ENCODE measurements at places on chromosomes 1 and 21.
A peak's percentile ranks its signal among the peaks of the same experiment; 100 is the strongest.

- no peak for DNase-seq
Observed at GRCh38 chr1:51472359-51472758, 46.7 kb downstream of the EPS15 start.

DNA sequence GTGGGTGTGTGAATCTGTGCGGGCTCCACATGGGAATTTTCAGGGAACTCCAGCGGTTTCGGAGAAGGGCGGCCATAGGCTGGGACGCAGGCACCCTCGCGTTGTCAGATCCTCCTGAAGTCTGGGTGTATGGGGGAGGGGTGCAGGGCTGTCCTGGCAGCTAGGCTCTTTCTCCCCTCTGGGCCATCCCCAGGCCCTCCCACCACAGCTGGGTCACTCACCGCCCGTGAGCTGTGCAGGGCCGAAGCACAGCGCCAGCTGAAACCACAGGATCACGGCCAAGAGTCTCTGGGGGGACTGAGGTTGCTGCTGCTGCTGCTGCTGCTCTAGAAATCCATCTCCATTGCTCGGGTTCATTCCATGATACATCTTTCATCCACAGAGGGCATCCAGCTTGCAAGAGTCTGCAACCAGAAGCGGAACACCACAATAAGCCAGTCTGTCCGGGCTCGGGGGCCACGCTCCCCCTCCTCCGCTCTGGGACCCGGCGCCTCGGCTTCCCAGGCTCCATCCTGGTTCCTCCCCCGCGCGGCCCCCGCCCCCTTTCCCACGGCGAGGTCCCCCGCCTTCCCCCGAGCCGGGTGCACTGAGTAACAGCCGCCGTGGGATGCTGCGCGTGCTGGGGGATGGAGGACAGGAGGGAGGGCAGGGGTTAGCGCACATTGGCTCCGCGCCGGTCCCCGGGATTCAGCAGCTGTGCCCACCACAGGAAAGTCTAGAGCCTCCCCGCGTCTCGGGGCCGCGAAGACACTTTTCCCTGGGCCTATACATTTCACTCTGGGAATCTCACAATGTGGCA lies 720 bp downstream of the SUSD4 start:
- DNase-seq = no peak

GRCh38 chr1:4344065-4344732 lies 310.2 kb upstream of the AJAP1 start:
- DNase-seq = no peak

DNA sequence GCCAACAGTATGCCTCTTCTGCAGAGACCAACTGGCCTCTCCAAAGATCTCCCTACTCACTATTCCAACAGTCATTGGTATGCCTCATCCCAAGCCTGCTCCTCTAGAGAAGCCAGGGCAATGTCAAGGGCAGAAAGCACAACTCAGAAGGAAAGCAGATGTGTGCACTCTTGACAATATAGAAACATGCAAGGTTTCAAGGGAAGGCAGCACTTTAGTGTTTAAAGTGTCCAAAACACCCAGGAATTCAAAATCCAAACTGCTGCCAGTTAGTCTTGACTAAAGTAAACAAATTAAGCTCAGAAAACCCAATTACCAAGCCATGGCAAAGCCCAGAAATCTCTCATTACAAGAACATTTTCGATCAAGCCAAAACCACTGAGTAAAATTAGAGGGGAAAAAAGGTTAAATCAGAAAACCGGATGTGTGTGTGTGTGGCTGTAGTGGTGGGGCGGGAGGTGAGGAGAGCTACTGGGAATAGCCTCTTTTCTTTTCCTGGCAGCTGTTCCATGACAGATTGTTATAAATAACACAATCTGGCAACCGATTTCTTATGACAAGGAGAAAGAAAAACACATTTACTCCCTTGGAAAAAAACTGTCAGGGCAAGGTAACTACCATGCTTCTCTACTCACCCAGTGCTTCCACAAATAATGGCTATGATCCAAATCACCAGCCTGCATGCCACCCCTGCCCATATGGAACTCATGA lies 39.2 kb downstream of the EIF2B3 start:
- peak; percentile 69 for DNase-seq

- DNase-seq = no peak
Observed at GRCh38 chr1:20660363-20660762, 806 bp downstream of the DDOST start.

- no peak for DNase-seq
Observed at GRCh38 chr1:167083066-167083665, 7.0 kb downstream of the GPA33 start.

DNA sequence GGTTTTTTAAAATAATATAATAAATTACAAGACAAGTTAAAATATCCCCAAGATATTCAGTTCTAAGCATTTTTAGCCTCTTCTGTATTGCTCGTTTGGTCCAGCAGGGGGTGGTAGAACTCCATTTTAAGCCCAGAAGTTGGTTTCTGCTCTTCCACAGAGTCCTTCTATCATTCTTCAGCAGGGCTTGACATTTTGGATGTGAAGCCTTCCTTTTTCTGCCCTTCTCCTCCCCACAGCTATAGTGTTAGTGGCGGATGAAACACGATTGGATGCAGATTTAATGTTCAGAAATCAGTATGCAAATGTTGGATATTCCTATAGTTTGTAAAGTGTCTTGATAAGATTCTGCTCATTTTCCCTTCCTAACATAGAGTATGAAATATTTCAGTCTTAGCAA lies 1.4 kb downstream of the NCAM2 start:
- no peak for DNase-seq

GRCh38 chr1:201659572-201659971 lies 120.6 kb downstream of the NAV1 start:
- DNase-seq = no peak

GRCh38 chr1:103779932-103780331 lies 30.2 kb downstream of the AMY1C start:
- no peak for DNase-seq

DNA sequence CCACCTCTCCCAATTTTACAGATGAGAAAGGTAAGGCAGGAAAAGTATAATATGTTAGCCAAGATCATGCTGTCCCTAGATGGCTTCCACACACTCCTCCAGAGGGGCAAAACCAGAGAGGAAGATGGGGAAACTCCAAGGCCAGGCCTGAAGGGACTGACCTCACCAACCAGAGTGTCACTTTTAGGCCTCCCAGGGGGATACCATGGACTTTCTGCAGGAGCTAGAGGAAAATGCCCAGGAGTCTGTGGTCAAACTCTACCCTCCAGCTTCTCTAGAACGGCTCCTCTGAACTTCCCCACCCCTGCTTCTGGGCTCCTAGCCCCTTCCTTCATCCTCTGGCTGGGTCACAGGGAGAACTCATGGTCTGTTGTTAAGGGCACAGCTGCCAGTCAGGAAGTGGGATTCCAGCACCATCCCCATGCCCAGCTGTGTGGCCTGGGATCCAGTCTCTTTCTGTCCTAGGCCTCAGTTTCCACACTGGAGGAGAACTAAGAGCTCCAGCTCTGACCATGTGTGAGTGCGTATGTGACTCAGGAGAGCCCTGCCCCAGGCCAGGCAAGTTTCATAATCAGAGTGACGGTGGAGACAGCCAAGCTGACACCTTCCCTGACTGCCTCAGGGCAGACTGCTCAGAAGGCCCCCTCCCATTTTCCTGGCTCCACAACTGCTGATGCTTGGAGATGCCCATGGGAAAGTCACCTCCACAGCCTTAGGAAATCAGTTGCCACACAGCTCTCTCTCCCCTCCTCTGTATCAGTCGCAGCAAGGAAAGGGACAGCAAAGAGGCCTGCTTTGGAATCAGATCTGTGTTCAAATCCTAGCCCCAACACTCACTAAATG lies 1.9 kb downstream of the IGSF8 start:
- DNase-seq = no peak

DNA sequence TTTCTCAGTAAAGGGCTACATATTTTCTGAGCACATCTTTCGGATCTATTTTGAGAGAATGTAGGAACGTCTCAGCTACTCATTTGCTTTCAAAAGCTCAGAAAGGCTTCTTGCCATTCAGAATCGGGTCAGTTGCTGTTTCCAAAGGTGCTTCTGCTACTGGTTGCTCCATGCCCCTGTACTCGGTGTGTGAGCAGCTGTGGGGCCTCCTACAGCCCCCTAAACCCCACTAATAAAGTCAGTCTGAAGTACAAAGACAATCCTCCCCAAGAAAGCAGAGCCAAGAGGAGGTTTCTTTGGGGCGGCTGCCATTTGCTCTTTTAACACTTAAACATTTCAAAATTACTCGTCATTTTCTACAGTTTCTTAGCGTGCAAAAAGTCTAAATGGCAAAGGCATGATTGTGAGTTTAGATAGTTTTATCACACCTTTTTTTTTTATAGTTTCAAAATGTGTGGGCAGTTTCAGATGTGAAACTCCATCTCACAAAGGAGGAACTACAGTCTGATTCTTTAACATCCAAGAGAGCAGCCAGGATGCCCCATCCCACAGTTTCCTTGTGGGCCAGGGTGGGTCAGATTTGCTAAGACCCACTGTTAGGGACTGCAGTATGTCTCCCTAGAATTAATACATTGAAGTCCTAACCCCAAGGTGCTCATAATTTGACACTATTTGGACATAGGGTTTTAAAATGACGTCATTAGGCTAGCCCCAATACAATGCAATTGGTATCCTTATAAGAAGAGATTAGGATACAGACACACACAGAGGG lies 4.1 kb downstream of the RUNX1 start:
- no peak for DNase-seq

DNA sequence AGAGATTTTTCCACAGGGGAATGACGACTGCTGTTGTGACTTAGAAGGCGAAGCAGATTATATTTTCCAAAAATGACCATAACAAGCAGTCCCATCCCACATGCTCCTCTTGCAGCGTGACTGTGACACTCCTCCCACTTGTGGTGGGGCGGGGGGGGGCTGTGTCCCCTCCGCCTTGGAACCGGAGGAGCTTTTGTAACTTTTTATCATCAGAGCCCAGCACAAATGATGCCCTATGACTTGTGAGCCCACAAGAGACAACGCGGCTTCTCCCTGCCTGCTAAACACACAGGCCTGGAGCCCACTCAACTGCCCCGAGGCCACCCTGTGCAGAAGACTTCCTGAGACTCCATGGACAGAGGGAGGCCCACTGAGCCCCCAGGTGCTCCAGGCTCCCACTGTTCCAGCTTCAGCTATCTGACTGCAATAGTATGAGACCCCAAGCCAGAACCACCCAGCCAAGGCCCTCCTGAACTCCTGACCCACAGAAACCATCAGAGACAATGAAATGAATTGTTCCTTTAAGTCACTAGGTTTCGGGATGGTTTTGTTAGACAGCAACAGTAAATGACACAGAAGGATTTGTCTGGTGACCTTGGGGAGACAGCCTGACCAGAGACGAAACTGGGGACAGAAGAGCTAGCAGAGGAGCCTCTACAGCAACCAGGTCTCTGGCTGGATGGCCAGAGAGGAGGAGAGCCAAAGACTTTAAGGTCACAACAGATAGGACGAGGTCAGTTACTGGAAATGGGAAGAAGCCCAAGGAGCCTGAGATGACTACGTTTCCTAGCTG lies 58.8 kb downstream of the CAPZB start:
- DNase-seq = no peak

DNA sequence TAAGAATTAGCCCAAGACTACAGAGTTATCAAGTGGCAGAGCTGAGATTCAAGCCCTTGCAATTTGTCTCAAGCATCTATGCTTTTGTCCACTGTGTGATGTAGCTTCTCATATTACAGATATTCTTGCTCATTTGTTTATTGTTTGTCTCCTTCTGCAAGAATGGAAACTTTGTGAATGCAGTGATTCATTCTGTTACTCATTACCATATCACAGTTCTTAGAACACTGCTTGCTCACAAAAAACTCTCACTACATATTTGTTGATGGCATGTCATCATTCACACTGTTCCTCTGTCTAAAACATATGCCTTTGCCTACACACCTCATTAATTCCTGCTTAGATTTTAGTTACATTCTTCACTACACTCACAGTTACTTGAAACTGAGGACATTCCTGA lies 1198.9 kb downstream of the PLA2G4A start:
- peak; percentile 97 for DNase-seq

- DNase-seq = peak; percentile 87
Observed at GRCh38 chr1:209926045-209926444, 12.0 kb upstream of the SYT14 start.

- no peak for DNase-seq
Observed at GRCh38 chr21:44067011-44067839, 40.0 kb upstream of the PWP2 start.

- DNase-seq = no peak
Observed at GRCh38 chr1:60875138-60875537, 207.2 kb upstream of the NFIA start.

DNA sequence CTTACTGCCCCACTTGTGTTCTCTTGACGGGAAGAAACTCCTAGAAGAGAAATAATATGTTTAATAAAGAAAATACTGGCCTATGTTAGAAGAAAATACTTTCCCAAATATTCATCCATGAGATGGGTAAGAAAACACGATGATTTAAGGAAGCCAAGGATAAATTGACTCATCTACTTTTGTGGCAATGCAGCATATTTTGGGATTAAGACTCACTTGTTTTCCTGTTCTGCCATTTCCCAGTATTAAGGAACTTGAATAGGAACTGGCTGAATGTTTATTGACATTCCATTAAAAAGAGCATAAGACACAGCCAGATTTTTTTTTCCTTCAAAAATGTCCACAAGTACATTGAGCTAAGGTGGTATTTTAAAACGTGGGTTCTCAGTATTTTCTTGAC lies 10.9 kb upstream of the ADAMTS5 start:
- DNase-seq = peak; percentile 74

DNA sequence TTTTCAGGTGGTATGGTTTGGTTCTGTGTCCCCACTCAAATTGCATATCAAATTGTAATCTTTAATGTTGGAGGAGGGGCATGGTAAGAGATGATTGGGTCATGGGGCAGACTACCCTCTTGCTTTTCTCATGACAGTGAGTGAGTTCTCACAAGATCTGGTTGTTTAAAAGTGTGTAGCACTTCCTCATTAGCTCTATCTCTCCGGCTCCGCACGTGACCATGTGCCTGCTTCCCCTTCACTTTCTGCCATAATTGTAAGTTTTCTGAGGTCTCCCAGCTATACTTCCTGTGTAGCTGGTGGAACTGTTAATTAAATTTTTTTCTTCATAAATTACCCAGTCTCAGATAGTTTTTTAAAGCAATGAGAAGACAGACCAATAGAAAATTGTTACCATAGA lies 843.2 kb downstream of the AMY1C start:
- no peak for DNase-seq

DNA sequence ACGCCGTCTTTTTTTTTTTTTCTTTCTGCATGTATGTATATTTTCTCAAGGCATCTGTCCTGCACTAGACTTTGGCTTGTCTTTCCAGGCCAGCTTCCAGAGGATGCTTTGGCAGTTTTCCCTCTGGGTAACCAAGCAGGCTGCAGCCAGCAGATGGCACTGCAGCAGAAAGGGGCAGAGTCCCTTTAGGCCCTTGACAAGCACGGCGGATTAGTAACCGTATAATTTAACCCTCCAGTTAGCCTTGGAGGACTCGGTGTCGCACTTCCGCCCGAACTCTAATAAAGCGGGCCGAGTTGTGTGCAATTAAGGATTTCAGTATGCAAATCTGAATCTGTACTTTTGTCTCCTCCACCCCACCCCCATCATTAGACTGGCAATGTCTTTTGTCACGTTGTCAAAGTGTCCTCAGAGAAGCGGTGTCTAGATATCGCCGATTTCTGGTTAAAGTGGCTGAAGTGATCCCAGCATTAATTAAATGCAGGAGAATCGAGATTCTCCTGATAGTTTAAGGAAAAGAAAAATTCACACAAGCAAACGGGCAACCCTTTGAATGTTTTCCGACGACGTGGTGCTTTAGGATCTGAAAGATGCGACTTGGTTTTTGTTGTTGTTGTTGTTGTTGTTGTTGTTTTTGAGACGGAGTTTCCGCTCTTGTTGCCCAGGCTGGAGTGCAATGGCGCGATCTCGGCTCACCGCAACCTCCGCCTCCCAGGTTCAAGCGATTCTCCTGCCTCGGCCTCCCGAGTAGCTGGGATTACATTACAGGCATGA lies 1.1 kb upstream of the TMEM167B start:
- peak; percentile 25 for DNase-seq
